Right kidney (tissue), 9 donors: ENCODE measurements at places on chromosomes 16 and 17.

GRCh38 chr17:6035801-6036394 is 34.3 kb upstream of the WSCD1 start:
- DNase-seq, result no peak

- no peak for DNase-seq
These were observed 42.4 kb upstream of the AKTIP start for GRCh38 chr16:53545433-53545832.

DNA sequence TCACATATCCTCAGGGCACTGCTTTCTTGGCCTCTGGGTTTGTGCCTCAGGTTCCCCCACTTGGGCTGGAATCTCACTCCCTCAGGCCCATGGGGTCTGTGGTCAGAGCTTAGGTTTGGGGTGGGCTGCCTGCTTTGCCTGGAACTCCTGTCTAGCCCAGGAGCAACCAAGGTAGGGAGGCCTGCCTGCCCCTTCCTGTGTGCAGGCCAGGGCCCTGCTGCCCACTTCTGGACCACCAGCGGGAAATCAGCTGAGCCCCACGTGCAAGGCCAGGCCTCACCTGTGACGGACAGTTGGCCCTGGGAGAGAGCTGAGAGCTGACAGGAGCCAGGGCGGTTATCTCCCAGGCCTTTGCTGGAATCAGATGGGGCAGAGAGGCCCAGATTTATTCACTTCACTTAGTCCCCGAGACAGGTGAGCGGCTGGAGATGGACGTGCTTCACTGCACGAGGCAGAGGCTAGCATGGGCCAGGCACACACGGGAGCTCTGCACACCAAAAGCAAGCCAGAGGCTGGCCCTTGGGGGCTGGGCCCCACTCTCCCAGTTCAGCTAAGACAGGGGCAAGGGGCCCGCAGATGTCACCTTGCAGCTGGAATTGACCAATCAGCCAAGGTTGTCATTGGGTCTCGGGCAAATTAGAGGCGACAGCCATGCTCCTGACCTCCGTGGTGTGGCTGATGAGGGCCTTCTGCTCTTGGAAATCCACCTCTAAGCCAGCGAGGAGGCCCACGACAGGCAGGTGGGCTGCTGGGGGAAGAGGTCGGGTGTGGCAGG is 49.9 kb upstream of the DOC2B start:
- DNase-seq, result no peak

GRCh38 chr17:61054436-61054835 is 345.2 kb upstream of the TBX2 start:
- DNase-seq, result no peak

DNA sequence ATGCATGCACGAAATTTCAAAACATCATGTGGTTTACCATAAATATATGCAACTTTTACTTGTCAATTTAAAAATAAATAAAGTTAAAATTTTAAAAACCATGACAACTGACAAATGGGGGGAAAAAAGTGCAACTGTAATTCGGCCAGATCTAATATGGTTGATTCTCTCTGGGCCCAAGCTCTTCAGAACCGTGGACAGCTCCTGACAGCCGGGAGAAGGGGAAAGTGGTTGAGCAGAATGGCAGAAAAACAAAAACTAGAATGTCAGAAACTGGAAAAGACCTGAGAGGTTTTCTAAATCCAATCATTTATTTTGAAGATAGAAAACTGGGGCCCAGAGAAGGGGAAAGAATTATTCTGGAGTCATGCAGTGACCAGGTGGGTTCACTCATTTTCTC is 126.6 kb downstream of the TMEM132E start:
- DNase-seq, result no peak
